ENCODE measurements at places on chromosomes 7 and 10. TPM values are rescaled to one million over a fixed set of nuclear protein-coding genes. Genes with fewer than 3 reads are reported as not detected.

DNA sequence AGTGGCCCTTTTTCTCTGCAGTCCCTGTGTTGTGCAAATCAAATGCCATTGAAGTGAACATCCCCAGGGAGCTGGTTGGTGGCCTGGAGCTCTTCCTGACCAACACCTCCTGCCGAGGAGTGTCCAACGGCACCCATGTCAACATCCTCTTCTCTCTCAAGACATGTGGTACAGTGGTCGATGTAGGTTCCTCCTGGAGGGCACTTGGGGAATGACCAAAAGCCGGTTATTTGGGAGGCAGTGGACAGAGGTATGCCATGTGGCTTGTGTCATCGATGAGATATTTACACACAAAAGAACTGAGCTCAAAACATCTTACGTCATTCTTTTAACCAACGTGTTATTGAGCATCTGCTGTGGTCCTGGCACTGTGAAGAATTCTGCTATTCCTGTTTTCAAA, 19.7 kb downstream of the OIT3 start:
- H3K4me3 ChIP-seq = no peak overlapping the region
- no peaks in the 10 kb centered on the region for H3K36me3 ChIP-seq
- no peak overlapping the region for H3K27ac ChIP-seq
- peaks cover 15% of the 10 kb centered on the region for H3K4me1 ChIP-seq
- H3K27me3 ChIP-seq = no peaks in the 10 kb centered on the region

DNA sequence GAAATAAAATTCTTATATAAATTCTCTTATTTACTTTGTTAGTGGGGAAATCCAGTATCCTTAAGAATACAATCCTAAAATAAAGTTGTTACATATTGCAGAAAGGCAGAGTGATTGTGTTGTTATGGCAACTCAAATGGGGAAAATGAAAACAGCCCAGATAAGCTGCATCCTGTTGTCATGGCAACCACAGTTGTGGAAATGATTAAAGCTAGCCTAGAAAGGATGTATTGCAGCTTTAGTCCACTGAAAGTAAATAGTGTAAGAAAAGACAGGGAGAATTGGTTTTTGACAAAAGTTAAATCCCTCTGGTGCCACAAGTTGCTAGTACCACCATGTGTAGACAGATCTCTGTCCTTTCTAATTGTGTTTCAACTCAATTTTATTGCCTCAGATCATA, 43.2 kb downstream of the BTRC start:
- no peak overlapping the region for H3K27ac ChIP-seq
- DNase-seq = peak; percentile 27
- no peak overlapping the region for H3K4me3 ChIP-seq
- H3K36me3 ChIP-seq = no peaks in the 10 kb centered on the region

Gene OR13A1
- total RNA-seq = not detected

GRCh38 chr7:17300012-17300411, 1.6 kb downstream of the AHR start:
- DNase-seq = no peak
- H3K4me3 ChIP-seq = peak overlapping the region; percentile 78
- no peaks in the 10 kb centered on the region for H3K36me3 ChIP-seq
- H3K4me1 ChIP-seq = peaks cover 41% of the 10 kb centered on the region

DNA sequence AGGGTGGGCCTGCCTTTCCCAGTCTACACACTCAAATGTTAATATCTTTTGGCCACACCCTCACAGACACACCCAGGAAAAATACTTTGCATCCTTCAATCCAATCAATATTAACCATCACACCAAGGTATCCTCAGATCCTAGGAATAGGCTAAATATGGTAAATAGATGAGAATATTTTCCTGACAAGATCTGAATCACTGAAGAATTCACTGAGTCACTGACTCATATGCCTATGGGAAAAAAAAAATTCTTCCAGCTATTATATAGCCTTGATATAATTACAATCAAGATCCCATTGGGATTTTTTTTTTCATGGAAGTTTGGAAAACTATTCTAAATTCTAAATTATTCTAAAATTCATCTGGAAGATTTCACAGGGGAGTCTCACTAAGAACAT, 65.8 kb downstream of the INHBA start:
- H3K27ac ChIP-seq = no peak overlapping the region
- no peaks in the 10 kb centered on the region for H3K4me1 ChIP-seq
- H3K27me3 ChIP-seq = no peaks in the 10 kb centered on the region
- H3K4me3 ChIP-seq = no peak overlapping the region
- no peaks in the 10 kb centered on the region for H3K36me3 ChIP-seq

Gene SSMEM1
- not detected for total RNA-seq

Gene SLC29A4
- total RNA-seq = 31.7 TPM

GRCh38 chr10:96614515-96614914, 27.7 kb upstream of the TM9SF3 start:
- H3K4me3 ChIP-seq = no peak overlapping the region
- no peaks in the 10 kb centered on the region for H3K36me3 ChIP-seq
- peak; percentile 24 for DNase-seq
- H3K27me3 ChIP-seq = no peaks in the 10 kb centered on the region
- peaks cover 44% of the 10 kb centered on the region for H3K4me1 ChIP-seq

Gene LIPM
- total RNA-seq = not detected

Data from HepG2 (cell line).